Fibroblast of villous mesenchyme (primary cell): ENCODE measurements at places on chromosomes 2 and 18.

GRCh38 chr2:6872394-6872793 lies 5.2 kb upstream of the RSAD2 start:
- DNase-seq, result no peak

DNA sequence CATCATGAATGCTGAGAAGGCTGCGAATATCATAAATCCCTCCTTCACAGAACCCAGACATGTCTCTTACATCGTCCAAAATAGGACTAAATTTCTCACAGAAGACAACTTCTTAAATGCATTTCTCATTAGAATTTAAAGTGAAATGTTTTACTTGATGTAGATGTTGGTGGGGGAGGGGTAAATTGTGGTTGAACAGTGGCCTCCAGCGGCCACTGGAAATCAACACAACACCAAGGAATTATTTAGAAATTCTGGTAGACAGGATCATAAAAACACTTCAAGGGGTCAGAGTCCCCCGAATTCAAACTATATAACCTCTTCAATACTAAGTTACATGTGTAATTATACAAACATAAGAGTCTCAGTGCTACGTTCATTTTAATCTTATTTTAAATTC lies 135.9 kb downstream of the ABCA12 start:
- peak; percentile 51 for DNase-seq

DNA sequence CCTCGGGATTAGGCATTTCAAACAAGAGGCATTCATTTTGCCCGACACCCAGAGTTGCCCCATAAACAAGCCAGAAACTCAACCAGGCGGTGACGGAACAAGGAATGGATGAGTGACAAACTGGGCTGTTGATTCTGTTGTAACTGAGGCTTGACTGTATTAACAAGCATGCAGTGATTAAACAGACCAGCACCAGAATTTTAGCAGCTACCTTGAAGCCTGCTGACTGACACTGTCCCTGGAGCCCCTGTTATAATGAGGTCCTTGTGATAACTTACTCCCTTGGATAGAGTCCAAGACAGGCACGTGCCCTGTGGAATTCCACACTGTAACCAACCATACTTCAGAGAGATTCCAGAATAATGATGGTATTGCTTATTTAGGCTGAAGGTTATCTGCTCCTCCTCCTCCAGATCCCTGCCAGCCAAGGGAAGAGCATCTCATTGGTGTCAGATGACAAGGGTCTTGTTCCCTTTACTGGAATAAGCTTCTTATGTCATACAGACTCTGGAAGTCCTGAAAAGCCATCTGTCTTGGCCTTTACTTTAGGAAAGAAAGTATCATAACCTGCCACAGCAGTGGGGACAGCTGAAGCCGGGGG lies 97.1 kb upstream of the RMDN2 start:
- DNase-seq, result peak; percentile 68

DNA sequence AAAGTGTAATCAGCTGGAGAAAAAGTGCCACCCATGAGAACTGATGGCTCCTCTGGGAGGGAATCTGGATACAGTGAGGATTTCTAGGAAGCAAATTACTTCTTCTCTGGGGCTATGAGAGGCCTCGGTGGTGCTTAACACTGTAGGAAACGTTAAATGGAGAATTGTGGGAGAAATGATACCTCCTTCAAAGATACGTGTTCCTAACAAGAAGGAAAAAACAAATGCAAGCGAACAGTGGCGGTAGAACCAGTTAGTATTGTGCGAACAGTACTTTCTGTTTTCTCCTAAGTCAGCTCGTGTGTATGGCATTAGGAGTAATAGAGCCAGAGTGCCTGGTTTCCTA lies 587 bp upstream of the MTIF2 start:
- DNase-seq, result peak; percentile 10
